Ureter (tissue), 1 donor: ENCODE measurements at places on chromosomes 3 and 15. TPM values are rescaled to one million over a fixed set of nuclear protein-coding genes. Genes with fewer than 3 reads are reported as not detected.

ADAMTSL3 gene
- total RNA-seq = 9.7 TPM

MYO5C gene
- total RNA-seq = 56.3 TPM

WDR93 gene
- total RNA-seq = 0.68 TPM

CCR9 gene
- total RNA-seq = not detected

SLC38A3 gene
- 0.34 TPM for total RNA-seq

RAMAC gene
- total RNA-seq = 18.6 TPM

COL8A1 gene
- 30.2 TPM for total RNA-seq

DNA sequence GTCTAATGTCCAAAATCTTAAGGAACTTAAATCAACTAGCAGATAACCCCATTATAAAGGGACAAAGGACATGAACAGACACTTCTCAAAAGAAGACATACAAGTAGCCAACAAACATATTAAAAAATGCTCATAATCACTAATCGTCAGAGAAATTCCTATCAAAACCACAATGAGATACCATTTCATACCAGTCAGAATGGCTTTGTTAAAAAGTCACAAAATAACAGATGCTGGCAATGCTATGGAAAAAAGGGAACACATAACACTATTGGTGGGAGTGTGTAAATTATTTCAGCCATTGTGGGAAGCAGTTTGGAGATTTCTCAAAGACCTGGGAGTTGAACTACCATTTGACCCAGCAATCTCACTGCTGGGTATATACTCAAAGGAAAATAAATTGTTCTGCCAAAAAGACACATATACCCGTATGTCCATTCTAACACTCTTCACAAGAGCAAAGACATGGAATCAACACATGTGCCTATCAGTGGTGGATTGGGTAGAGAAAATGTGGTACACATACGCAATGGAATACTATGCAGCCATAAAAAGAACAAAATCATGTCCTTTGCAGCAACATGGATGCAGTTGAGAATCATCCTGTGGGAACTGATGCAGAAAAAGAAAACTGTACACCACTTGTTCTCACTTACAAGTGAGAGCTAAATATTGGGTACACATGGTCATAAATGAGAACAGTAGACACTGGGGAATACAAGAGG lies 78.5 kb downstream of the TCF12 start:
- DNase-seq = no peak

- no peak for DNase-seq
Observed at GRCh38 chr3:62365391-62366125, 7.8 kb downstream of the FEZF2 start.

- no peak for DNase-seq
Observed at GRCh38 chr15:29129926-29130325, 139.7 kb downstream of the NSMCE3 start.

- DNase-seq = no peak
Observed at GRCh38 chr3:106006571-106006970, 137.8 kb upstream of the CBLB start.

GRCh38 chr3:39232859-39233258 lies 40.5 kb upstream of the XIRP1 start:
- DNase-seq = no peak

DNA sequence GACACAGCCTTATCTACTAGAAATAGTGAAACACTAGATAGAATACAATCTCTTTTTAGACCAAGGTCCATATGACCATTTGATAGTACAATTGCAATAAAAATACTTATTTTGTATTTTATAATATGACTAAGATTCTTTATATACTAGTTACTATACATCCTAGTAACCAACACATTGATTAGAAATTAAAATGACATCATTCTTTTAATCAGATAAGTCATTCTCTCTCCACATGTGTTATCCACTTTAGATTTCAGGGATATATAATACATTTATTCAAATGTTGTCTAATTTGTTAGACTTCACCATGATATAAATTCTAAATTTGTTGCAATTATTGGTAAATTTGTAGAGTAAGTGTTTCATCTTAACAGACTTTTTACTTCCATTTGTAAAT lies 276.2 kb upstream of the DPH6 start:
- no peak for DNase-seq

DNA sequence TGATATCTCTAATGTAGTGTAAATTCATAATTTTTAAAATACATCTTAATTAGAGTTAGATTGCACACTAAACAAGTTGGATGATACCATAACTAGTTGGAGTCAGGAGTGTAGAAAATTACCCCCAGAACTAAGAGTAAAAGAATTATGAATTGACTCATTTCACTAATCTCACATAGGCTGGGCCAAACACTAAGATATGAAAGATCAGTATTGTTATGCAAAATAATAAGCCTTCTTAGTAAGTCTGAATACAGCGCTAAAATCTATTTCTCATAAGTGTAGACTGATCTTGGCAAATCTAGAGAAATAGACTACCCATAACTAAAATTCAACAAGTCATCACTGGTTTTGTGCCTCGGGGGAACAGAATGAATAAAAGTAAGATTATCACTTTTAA lies 979.0 kb downstream of the ROBO1 start:
- no peak for DNase-seq

GRCh38 chr3:66808891-66809594 lies 189.1 kb upstream of the KBTBD8 start:
- no peak for DNase-seq

GRCh38 chr15:77024273-77025082 lies 29.6 kb downstream of the PSTPIP1 start:
- no peak for DNase-seq
